Activated CD4-positive, CD25-positive, alpha-beta regulatory T cell treated with anti-CD3 and anti-CD28 coated beads, Interleukin-2, amount 50 U/mL, for 24 hours (primary cell): ENCODE measurements at places on chromosomes 3 and 15.

DNA sequence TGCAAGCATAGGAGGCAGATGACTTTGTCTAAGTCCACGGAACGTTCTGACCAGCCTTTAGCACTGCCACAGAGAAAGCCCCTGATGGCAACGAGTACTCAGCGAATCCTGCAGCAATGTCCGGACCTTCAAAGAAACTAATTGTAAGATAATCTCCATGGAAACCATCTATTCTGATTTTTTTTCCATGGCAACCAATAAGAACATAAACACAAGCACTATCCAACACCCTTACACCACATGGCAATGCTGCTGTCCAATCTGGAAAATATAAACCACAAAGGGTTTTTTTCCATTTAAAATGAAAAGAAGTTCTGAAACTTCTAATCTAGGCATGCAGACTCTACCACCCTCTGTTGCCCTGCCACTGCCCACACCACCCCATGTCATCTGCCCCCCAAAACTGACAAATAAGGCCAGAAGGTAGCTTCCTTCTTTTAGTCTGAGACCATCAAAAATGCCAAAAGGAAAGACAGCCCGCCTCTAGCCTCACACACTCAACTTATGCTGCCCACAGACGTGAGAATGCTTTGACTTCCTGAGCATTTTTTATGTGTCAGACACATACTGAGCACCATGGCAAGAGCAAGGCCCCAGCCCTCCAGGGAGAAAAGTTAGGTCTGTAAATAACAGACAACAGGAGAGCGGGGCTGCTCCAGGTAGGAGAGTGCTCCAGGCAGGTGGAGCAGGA is 44.5 kb downstream of the POC1A start:
- ATAC-seq, result no peak

- no peak for ATAC-seq
Measured at GRCh38 chr3:156360083-156360482, 194.8 kb downstream of the SSR3 start.

DNA sequence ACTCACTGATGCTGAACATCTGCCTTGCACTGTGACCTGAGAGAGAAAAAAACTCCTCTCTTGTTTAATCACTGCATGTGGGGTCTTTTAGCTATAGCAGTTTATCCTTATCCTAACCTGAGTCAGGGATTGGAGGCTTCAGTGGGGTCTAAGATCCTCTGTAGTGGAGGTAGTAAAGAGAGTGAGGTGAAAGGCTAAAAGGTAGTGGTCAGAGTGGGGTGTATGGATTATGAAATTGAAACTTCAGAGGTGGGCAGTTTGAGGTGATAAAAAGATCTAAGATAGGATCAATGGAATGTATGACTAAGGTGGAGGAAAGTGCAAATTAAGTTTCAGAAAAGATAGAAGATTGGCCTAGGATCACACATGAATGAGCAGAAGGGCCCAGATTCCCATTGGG is 36.5 kb downstream of the DET1 start:
- ATAC-seq, result no peak

GRCh38 chr15:62711691-62712454 is 330.7 kb upstream of the TPM1 start:
- peak; percentile 93 for ATAC-seq

DNA sequence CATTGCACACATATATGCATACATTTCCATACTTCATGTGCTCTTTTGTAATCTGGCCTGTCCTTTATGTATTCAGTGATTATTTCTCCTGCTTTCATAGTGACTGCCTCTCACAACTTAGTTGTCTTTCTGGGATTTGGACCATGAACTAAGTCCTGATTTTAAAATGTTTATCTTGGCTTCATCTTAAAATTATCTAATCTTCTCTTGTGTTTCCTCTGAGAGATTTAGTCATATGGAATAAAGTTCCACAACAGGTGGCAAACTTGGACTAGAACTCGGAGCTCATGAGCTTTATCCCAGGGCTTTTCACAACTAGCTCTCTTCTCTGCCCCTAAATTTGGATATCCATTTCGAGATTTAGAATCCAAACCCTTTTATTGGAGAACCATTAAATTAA is 44.3 kb downstream of the U2SURP start:
- ATAC-seq, result no peak

GRCh38 chr3:143224716-143225115 is 105.1 kb downstream of the CHST2 start:
- no peak for ATAC-seq

DNA sequence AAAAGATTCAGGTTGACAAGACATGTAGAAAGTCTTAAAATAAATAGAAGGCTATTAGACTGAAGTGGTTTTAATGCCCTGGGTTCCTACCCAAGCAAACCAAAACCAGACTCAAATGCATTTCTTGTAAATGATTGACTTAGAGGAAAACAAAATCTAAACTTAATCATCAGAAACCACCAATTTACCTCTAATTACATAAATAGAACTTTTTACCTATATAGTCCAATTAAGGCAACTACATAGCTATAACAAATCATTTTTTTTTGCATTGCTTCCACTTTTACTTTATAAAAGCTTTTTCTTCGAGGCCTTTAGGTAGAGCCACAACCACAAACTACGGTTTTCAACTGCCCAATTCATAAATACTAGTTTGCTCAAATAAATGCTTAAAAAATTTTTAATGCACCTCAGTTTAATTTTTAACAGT is 231.3 kb upstream of the ARHGEF26 start:
- no peak for ATAC-seq

DNA sequence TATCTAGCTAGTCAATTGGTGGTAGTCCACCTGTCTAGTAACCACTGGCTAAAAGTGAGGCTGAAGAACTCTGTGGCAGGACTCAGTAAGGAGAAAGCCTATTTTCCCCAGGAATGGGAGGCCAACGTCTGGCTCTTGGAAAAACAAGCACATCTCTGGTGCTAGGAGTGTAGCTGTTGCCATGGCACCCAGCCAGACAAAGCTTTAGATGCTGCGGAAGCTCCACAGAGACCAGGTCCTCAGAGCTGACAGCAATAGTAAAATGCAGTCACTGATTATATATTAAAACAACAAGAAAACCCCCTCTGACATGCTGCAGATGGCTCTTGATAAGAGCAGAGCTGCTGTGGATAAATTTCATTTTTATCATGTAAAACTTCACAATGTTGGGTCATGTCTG is 124.9 kb upstream of the STRIT1 start:
- ATAC-seq, result no peak

DNA sequence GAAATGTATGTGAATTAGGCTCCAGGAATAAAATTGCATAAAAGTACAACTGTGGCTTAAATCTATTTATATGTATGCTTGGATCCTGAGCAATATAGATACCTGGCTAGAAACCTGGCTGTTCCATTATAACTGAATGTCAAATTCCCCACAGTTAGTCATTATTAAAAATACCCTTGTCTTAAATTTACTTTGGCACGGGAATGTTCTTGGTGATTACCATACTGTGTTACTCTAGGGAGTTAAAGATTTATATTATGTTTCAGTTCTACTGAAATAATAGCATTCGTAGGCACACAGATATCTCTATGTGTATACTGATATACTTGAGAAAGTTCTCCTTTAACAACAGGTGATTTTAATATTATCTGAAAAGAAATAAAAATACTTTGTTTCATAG is 394.1 kb downstream of the PTPRG start:
- no peak for ATAC-seq

DNA sequence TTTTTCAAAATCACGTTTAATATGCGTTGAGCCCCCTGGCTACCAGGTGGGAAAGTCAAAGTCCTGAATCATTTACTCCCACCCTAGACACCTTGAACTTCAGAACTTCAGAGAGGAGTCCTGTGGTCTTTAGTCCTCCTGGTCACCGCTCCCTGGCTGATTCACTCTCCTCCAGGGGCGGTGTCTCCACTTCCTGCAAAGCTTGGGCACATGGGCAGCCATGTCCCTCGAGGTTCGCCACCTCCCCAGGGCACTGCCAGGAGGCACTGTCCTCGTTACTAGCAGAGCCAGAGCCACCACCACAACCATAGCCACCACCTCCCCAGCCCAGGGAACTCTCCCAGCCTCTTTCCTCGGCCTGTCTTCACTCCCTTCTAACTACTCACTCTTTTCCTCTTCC is 31.0 kb downstream of the LOXL1 start:
- no peak for ATAC-seq

- no peak for ATAC-seq
Measured at GRCh38 chr3:18245721-18246120, 179.4 kb downstream of the SATB1 start.

GRCh38 chr3:124300416-124300815 is 308.5 kb upstream of the ROPN1 start:
- no peak for ATAC-seq

- ATAC-seq, result no peak
Measured at GRCh38 chr3:170513642-170514041, 72.2 kb downstream of the SLC7A14 start.

DNA sequence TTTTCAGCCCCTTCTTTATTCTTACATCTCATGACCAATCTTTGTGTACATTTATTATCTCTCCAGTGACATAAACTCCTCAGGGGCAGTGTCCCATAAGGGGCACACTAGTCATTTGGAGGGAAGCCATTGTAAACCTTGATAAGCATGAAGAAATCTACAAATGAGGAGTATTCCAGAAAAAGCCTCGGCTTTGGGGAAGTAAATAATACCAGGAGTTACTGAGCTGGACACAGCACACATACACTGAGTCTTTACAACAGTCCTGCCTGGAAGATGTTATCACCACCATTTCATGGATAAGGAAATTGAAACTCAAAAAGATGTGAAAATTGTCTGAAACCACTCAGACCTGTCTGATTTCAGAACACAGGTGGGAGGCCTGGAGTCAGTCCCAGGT is 15.4 kb upstream of the POLR2M start:
- ATAC-seq, result no peak

- ATAC-seq, result peak; percentile 45
Measured at GRCh38 chr15:75732809-75733451, 20.3 kb upstream of the CSPG4 start.

- ATAC-seq, result no peak
Measured at GRCh38 chr15:45414215-45414885, 36.0 kb upstream of the GATM start.

DNA sequence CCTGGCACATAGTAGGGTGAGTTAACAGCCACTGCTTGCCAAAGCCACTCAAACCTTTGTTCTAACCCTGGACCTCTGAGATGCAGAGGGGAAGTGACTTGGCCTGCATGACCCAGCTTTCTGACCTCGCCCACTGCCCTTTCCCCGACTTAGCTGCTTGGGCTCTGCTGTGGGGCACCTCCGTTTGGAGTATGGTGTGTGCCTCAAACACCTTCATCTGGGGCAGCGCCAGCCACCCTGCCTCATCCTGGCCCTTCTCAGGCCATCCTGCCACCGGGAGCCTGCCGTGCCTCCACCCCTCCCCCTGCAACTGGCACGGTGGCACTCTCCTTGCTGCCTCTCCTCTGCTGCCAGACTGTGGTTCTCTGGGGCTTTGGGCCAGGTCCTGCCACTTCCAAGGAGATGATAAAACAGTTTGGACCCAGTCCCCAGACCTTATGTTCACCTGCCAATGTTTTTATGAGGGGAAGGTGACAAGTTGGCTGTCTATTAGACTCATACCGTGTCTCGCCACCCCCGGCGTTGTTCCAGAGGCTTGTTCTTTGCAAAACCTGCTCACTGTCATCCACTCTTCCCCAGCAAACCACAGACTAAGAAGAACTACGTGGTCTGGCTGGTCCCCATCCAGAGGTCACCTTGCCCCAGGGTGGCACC is 32.2 kb downstream of the SLC6A6 start:
- no peak for ATAC-seq

DNA sequence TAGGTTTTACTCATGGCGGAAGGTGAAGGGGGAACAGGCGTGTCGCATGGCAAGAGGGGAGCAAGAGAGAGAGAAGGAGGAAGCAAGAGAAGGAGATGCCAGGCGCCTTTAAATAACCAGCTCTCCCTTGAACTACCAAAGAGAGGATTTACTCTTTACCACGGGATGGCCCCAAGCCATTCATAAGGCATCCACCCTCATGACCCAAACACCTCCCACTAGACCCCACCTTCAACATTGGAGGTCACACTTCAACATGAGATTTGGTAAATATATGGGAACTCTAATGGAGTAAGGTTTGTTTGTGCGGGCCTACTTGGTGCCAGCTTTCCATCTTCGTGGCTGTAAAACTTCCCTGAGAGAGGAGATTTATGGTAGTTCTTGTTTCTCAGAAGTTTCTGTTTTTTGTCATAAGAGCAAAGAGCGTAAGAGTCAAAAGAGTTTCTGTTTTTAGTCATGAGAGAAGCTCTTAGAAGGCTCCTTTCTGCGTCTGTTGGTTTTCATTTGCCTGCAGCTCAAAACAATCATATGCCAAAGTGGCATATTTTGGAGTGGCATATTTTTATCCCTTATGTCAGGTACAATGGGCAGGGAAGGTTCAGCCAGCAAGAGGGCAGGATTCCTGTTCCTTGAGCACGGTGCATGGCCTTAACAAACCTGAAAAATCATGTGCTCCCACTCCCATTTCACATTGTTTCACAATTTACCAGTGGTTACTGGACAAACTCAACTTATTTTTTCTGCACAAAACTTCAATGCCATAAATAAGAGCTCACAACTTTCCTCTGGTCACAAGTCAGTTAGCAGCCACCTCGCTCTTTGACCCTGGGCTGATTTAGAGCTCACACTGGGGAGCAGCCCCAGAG is 12.5 kb downstream of the PML start:
- peak; percentile 73 for ATAC-seq

DNA sequence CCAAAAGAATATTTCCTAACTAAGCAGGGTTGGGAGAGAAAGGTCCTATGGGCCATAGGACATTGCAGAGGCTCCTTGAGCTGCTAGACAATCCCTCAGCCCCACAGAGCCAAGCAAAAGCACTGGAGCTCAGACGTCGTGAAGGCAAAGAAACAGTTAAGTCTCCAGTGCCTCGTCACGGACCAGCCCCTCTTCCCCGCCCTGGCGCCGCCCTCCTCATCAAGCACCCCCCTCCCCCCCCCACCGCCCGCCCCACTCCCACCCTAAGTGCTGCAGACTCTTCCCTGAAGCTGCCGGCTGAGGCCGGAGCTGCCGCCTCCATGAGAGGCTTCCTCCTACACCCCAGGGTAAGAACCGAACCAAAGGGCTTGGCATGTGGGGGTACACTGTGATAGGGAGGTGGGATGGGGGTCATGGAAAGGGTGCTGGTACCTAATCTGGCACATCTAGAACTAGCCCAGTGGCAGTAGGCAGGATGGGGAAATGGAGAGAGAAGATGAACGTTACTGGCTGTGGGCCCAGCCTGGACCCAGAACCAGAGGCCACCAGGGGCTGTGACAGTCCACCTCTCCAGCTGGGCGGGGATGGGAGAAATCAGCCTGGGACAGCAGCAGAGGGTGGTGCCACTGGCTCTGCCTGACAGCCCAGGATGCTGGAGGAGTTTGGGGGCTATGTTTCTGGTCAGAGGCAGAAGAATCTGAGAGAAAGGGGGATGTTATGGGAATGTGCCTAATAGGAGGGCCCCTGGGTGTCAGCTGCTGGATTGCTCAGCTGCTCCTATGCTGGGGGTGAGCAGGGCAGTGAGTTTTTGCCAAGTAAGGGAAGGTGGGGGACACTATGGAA is at the start of gene MAP1A:
Gene MAP1A, plus strand, starts transcription at position 255 of the 843 bp plus-strand sequence. CDS start 3,866 bp downstream, outside the sequence.
- no peak for ATAC-seq

GRCh38 chr15:93052090-93052879 is 36.7 kb downstream of the RGMA start:
- ATAC-seq, result no peak
